Cortex of kidney (tissue), 1 donor: ENCODE measurements at places on chromosomes 4 and X.

DNA sequence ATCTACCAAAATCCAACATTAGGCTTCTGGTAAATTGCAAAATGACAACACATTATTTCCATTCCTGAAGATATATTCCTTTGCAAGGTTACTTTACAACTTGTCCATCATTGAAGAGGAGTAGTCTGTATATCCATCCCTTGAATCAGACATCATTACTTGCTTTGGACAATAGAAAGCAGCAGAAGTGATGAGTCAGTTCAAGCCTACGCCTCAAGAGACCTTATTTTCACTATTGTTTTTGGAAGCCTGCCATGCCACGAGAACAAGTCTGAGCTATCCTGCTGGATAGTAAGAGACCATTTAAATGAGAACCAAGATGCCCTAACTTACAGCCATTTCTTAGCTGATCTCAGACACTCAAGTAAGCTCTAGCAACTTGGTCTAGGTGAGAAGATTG, 246.0 kb upstream of the HHIP start:
- no peak for DNase-seq

GRCh38 chr4:151087467-151087866, 12.0 kb upstream of the RPS3A start:
- DNase-seq = no peak

GRCh38 chrX:139126493-139126892, 404.0 kb upstream of the F9 start:
- DNase-seq = no peak

DNA sequence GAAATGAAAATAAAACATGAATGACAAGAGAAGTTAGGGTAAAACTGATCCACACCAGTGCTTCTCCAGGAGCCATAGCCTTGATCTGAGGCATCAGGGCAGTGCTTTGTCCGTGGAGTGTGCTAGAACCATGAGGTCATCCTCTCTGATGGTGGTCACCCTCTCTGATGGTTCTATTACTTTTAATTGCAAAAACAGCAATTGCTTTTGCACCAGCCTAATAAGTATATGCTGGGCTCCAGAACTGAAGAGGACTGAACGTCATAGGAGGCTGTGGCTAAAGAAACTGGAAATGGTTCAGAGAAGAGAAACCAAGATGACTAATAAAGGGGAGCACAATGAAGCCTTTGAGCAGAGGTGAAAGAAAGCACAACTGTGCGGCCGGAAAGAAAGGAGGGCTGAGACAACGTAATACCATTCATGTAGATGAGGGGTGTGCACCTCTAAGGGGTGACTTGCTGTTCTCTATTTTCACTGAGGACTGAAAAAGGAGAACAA, 17.0 kb upstream of the TMEM154 start:
- DNase-seq = no peak

DNA sequence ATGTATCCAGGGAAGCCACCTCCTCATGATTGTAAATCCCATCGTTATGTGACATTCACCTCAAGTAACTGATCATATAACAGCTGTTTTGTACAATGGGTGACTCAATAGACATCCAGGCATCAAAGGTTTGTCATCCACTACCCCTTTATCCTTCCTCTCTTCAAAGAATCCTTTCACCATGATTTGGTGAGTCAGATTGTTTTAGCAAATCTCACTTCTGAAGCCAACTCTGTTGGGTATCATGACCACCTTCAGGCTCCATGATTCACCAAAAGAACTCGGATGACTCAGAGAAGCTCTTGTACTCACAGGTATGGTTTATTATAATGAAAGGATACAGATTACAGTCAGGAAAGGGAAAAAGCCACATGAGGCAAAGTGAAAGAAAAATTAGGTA, 132.1 kb downstream of the PWWP3B start:
- no peak for DNase-seq

- no peak for DNase-seq
Observed at GRCh38 chr4:107721436-107722100, 1.5 kb upstream of the PAPSS1 start.

DNA sequence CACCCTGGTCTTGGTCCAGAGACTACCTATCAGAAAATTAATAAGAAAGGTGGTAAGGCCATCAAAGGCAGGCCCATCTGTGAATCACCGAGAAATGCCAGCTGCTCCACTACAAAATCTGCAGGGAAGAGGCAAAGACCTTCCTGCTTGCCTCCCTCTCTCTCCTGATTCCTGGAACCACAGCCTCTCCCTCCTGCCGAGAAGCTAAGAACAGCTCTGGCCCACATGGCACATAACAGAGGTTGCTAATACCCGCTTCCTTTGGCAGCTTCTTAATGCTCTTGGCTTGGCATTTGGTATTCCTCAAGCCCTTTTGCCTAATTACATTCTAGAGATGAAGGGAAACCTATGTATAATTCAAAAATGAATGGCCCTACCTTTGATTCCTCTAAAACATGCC, 32.9 kb downstream of the RAI2 start:
- DNase-seq = no peak

- DNase-seq = no peak
Observed at GRCh38 chr4:20420916-20421602, 169.4 kb downstream of the SLIT2 start.

GRCh38 chrX:109264878-109265277, 217.0 kb downstream of the GUCY2F start:
- no peak for DNase-seq

- DNase-seq = no peak
Observed at GRCh38 chr4:75343333-75343732, 170.9 kb downstream of the RCHY1 start.

DNA sequence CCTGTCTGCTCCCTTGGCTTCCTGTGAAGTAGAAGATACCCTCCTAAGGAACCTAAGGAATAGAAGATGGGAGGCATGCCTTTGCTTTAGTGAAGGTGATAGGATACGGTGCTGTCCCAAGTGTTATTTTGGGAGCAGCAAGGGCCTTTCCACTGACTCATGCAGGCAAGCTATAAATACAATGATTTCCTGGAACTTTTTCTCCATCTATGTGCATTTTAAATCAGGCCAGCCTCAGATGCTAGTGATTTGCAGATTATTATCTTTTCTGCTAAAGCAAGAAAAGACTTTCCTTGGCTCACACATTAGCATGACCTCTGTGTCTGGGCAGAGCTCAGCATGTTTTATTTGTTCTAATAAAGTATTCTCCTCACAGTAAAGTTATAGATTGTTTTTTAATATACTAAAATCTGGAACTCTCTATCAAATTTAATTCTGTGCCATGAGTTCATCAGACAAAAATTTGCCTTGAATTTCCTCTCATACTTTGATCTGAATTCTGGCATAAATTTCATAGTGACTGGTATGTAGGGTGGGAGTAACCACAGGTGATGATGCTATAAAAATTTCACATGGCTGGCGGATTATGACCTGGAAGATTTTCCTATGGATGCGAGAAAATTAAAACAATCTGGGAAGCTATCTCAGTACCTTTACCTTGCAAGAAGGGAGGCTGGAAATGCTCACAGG, 131.7 kb downstream of the REPS2 start:
- no peak for DNase-seq

DNA sequence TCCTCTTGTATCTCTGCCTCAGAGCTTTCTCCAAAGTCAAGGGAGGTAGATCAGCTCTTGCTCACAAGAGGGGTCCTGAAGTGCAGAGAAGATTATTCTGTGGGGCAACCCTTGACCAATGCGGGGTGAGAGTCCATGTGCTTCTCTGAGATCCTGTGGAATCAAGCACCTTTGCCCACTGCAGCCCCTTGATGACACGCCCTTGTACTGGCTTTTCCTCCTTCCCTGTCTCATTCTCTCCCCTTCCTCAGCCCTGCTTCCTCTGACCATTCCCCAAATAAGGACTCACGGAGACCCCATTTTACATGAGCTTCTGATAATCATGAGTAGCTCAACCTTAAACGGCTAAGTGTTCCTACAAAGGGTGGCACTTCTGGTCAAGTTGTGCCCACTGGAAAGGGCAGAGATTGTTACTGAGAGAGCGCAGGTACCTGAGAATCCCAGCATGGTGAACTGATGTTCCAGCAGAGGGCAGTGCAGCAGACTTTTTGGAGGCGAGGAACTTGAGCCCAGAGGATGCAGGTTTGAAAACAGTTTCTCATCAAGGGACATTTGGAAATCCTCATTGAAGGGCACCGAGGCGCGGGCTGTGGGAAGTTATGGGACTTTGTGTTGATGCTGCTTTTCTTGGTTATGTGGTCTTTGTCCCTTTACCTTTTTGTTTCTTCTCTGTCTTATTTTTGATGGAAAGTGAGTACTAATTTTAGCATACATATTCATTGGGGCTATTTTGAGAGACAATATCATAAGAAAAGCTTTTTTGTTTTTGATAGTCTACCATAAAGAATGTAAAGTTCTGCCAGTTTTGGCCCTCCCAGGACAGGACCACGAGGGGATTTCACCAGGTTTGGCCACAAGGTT, 201.3 kb downstream of the RBM46 start:
- DNase-seq = no peak

DNA sequence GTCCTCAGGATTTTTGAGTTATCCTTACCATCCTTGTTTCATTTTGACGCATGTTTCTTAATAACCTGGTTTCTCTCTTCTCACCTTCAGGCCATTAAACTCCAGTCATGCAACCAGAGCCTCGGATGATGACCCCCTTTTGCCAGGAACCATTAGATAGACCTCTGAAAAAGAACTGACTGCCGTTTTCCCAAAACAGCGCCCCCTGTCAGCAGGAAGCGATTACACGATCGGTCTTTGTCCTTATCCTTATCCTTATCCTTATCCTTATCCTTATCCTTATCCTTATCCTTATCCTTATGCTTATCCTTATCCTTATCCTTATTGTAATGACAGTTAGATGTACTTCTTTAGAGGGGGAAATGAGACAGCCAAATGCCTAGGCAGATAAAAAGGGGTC, 148.4 kb upstream of the ITM2A start:
- DNase-seq = no peak

DNA sequence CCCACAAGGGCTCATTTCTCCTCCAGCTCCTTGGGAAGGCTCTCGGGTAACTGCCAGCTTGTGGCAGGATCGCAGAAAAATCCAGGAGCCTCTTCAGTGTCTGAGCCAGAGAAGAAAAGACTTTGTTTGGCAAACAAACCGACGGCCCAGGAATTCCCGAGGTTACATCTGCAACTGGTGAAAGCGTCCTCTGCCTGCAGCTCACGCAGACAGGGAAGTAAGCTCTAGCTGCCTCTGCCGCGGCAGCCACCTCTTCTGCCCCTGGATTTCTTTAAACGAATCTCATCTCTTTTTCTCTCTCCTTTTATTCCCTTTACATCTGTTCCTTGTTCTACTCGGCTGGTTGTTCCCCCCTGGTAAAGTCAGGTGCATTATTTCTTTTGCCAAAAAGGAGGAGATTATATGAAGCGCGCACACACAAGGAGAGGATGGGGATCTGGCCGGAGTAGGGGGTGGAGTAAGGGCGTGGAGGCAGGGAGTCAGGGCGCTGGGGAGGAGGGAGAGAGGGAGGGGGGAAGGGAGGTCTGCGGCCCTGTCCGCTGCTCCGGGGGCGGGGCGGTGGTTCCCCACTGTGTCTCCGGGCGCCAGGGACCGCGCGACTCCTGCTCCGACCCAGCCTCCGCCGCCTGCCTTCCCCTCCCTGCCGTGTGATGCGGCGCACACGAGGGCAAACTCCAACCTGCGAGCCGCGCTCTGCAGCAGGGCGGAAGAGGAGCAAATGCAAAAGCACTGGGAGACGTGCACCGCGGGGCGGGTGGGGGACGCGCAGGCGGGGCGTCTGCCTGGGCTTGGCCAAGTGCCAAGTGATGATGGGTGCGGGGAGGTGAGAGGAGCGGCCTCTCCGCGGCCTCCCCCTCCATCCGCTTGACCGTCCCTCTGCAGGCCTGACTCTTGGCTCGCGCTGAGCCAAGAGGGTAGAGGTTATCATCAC, at the start of gene DCHS2:
DCHS2 (minus strand) TSS at position 459 of the 931 bp plus-strand sequence; CDS start at position 15, 444 bp downstream.
- DNase-seq = no peak

DNA sequence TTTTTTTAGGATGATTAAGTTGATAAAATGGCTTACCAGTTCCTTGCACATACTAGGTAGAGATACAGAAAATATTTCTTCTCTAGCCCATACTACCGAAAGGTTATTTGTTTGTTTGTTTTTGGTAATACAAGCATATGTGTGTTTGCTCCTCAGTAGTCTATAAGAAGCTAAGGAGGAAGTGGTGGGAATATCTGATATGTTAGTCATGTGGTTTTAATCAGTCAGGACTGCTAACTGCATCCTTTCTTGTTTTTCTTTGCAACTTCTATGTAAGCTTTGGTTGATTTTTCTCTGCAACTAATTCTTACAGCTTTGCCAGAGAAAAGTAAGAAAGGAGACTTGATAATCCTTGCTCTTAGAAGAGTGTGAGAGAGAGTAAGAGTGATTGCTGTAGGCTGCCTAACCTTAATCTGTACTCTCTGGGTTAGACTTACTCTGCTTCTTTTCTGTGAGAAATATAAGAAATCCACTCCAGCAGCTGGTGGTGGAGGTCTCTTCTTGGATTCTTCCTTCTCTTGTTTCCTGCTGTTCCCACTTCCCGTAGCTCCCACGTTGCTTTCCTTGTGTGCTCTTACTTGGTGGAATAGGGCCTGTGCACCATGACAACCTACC, 28.3 kb downstream of the SEPTIN11 start:
- no peak for DNase-seq

GRCh38 chrX:82775426-82775825, 732.7 kb upstream of the POU3F4 start:
- DNase-seq = no peak

- no peak for DNase-seq
Observed at GRCh38 chr4:76872556-76872955, 25.4 kb downstream of the SOWAHB start.

DNA sequence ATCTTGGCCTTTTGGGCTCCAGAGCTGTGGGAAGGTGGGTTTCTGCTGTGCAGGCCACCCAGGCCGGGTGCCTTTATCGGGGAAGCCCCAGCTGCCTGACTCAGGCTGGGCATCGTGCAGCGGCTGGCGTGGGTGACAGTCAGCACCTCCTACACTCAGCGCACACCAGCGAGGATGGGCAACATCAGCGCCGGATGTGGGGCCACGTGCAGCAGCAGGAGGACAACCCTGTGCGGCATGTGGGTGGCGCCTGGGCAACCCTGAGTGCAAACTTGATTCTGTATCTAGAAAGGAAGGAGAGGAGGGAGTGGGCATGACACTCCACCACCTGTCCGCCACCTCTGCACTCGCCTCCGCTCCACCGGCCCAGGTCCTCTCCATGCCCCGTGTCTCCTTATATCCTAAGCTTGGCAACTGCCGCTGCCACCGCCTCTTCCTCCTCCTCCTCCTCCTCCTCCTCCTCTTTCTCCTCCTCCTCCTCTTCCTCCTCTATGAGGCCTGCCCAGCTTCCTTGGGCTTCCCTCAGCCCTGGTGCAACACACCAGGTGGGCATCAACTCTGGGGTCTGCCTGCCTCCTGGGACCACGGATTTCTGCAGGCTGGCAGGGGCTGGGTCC, 107.4 kb upstream of the AFAP1 start:
- DNase-seq = no peak
